Esophagus squamous epithelium (tissue), 5 donors: ENCODE measurements at places on chromosomes 7 and 10.

GRCh38 chr7:54785261-54785660, 26.2 kb upstream of the SEC61G start:
- DNase-seq: no peak

DNA sequence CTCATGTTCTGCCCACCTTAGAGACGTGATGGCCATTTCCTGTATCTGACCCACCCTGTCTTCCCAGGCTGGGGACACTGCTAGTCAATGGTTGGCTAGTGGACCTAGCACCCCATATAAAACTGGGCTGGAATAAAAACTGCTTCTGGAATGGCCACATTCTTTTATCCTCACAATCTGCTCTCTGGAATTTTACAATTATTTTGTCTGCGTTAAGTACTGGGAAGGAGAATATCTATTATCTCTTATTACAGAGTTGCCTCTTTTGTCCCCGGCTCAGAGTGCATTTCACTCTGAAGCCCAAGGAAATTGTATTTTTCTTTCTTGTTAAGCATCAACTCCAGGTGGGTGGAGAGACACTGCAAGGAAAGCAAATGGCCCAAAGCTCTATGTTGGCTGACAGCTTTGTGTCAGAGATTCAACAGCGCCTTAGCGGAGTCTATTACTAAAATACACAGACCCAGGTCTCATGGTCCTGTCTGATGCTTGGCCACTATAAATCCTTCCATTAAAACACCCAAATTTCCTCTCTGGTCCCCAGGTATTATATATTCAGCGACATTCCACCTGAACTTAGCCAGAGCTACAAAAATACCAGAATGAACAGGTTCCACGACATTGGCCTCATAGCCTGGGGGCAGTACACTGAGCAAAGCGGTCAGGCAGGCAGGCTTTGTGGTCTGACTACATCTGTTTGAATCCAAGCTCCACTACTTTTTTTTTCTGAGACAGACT, 121.7 kb downstream of the PRPF18 start:
- no peak for DNase-seq

- DNase-seq: no peak
These were observed 7.8 kb downstream of the MAD1L1 start for GRCh38 chr7:2224934-2225333.

DNA sequence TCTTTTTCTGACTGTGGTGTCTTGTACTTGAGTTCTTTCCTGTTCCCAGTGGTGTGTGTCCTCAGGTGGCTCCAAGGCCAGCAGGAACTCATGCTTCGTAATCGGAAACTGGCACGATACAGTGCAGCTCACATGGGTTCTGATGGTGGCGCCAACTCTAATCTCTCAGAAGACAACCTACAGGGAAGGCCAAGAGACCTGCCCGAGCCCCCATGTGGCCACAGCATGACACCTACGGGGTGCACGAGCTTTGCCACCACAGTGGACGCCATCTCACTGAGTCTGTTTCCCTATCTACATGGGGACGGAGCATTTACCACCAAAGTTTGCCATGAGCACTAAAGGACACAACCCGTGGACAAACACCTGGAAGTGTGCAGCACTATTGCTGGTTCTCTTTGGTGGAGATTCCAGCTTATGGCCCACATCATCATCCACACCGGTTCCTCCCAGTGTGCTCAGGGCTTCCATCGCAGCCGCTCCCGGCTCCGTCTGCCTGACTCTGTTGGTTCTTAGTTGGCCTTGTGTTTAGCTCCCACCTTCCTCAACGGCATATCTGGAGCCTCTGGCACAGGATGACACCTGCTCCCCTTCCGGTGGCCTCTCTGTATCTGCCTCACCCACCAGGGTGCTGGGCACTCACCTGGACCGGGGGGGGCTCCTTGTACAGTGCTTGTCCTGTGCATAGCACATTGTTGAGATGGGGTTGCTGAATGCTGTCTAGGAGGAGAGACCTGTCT, 586.6 kb upstream of the MKI67 start:
- no peak for DNase-seq

GRCh38 chr7:132100483-132100882, 475.8 kb downstream of the PLXNA4 start:
- DNase-seq: no peak
